Renal cortical epithelial cell (primary cell): ENCODE measurements at places on chromosomes 13 and 19.

DNA sequence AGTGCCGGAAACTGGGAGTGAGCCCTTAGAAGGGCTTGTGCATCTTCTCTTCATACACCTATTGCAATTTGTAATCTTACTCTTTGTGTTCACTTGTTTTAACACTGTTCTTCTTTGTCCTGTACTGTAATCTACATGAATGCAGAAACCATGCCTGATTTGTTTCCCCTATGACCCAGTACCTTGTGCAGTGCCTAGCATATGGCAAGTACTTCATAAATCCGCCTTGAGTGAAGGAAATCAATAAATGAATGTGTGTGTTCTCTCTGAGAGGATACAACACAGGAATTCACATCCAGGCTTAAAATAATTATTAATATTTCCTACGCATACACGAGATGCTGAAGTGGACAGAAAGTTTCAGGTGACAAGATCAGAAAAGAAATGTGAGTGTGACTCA lies 172.6 kb downstream of the GPC6 start:
- DNase-seq: no peak

GRCh38 chr13:42924344-42924743 lies 67.7 kb downstream of the EPSTI1 start:
- DNase-seq: no peak

GRCh38 chr13:49329831-49330545 lies 82.3 kb downstream of the CDADC1 start:
- DNase-seq: no peak

- peak; percentile 42 for DNase-seq
Observed at GRCh38 chr19:38869836-38870607, 8.1 kb downstream of the RINL start.

GRCh38 chr19:18419699-18420460 lies 682 bp downstream of the SSBP4 start:
- no peak for DNase-seq

- DNase-seq: no peak
Observed at GRCh38 chr19:41233748-41234240, 14.8 kb downstream of the AXL start.

GRCh38 chr13:61712621-61713020 lies 297.0 kb upstream of the PCDH20 start:
- no peak for DNase-seq

- no peak for DNase-seq
Observed at GRCh38 chr19:54345938-54346386, 7.0 kb upstream of the LILRA4 start.
